Activated CD8-positive, alpha-beta memory T cell treated with anti-CD3 and anti-CD28 coated beads for 1 hour (primary cell): ENCODE measurements at places on chromosomes 5 and 9.
A peak's percentile ranks its signal among the peaks of the same experiment; 100 is the strongest.

- no peak for DNase-seq
Observed at GRCh38 chr5:180990882-180991242, 2.2 kb downstream of the BTNL3 start.

DNA sequence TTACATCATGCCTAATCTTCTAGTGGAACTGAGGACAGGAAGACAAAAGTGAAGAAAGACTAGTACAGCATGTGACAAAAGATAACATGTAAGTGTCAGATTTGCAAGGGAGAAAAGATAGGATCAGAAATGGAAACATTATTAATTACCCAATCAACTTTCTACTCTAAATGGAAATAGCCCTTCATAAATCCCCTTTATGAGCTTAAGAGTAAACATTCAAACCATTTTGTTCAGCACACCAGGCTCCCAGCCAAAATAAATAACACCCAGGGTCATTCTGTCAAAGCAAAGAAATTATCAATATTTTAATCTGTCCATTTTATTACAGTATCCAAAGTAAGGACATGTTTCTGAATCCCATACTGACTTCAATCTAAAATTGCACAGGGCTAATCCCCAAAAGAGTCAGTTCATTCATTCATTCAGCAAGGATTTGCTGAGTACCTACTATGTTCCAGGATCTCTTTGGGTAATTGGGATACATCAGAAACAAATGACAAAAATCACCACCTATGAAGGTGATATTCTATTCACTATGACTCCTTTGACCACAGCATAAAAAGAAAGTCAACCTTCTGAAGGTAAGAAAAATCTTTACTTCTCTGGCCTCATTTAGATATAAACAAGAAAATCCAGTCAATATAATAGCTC lies 5.3 kb downstream of the PRELID2 start:
- no peak for DNase-seq

DNA sequence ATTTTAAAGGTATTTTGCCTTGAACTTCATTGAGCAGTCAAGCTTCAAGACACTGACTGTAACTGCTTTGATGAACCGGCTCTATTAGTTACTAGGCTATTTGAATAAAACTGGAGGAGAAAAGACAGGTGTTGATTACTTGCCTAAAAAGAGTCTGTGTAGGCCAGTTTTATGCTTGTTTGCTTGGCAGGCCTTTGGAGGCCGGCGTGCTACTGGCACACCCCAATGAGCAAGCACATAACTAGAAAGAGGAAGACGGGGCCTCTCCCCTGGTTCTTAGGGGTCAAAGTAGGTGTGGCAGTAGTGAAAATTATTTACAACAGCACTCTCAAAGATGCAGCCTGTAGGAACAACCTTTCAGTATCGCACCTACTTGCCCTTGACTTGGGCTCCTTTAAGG lies 2.1 kb upstream of the ZFR start:
- no peak for DNase-seq

GRCh38 chr5:7325975-7326913 lies 69.7 kb upstream of the ADCY2 start:
- no peak for DNase-seq

- DNase-seq, result no peak
Observed at GRCh38 chr9:133280392-133280791, 5.4 kb upstream of the ABO start.

- no peak for DNase-seq
Observed at GRCh38 chr5:74232276-74232675, 408.3 kb downstream of the ENC1 start.

GRCh38 chr9:89475891-89476440 lies 21.9 kb downstream of the SEMA4D start:
- no peak for DNase-seq

GRCh38 chr5:14671414-14671813 lies 6.9 kb downstream of the OTULIN start:
- no peak for DNase-seq

DNA sequence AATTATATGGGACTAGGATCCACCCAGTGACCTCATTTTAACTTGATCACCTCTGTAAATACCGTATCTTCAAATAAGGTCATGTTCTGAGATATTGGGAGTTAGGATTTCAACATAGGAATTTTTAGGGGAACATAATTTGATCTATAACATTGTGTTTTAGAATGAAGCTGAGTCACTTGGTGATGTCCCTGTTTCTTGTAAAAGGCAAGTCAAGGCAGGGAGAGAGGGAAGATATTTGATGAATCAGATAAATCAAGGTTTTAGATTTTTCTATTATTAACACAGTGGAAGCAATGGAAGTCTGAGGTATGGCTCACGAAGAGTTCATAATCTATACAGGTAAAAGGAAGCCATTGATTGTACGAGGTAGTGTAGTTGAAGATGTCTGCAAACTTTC lies 11.8 kb upstream of the GPR151 start:
- no peak for DNase-seq

GRCh38 chr5:110045158-110045557 lies 355.4 kb downstream of the MAN2A1 start:
- DNase-seq, result no peak

GRCh38 chr9:29648601-29649000 lies 2075.3 kb upstream of the C9orf72 start:
- no peak for DNase-seq

- DNase-seq, result no peak
Observed at GRCh38 chr5:172433071-172433470, 21.3 kb downstream of the SH3PXD2B start.

DNA sequence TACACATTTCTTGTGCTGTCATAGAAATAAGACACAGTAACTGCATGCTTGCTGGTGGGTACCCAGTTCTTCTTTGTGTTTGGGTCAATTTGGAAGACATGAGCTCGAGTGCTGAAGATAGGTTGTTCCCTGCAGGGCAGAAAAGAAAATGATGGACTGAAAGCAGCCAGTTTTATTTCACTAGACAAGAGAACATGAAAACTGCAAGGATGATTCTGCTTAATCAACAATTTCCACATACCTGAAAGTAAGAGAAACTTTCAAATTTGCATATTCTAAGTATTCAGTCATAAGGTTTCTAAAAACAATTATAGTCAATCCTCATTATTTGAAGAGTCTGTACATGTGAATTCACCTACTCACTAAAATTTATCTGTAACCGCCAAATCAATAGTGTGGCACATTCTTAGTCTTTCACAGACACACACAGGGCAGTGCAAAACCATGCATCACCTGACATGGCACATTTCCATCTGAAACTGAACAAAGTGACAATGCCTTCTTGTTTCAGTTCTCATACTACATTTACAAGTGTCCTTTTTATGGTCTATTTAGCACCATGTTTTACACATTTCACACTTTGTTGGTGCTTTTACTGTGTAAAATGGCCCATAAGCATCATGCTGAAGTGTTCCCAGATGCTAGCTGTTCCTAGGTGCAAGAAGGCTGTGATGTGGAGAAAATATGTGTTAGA lies 56.9 kb downstream of the HOMER1 start:
- no peak for DNase-seq

DNA sequence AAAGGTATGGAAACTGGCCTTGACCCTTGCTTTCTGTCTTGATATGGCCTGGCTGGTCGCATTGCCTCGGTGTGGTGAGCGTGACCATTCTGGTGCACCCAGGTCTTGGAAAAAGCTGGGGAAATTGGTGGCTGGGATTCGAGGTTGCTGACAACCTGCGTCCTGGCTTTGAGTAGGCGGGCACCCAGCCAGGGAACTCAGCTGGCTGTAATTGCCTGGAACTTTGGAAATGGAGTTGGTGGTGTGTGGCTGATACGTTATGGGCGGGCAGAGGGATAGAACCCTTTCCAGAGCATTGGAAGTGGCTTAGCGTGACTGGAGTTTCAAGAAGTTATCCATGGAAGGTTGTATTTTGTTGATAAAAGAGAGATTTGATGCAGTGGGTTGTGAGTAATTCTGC lies 35.2 kb downstream of the KCNMB1 start:
- no peak for DNase-seq

GRCh38 chr5:136749016-136749415 lies 383.7 kb upstream of the TRPC7 start:
- DNase-seq, result no peak

- DNase-seq, result no peak
Observed at GRCh38 chr5:28369418-28369817, 1331.0 kb upstream of the CDH9 start.

- no peak for DNase-seq
Observed at GRCh38 chr9:105281926-105282325, 37.5 kb downstream of the SLC44A1 start.

GRCh38 chr9:81032030-81032572 lies 657.2 kb downstream of the TLE1 start:
- DNase-seq, result no peak

GRCh38 chr9:121930956-121931355 lies 162.2 kb downstream of the TTLL11 start:
- DNase-seq, result no peak

DNA sequence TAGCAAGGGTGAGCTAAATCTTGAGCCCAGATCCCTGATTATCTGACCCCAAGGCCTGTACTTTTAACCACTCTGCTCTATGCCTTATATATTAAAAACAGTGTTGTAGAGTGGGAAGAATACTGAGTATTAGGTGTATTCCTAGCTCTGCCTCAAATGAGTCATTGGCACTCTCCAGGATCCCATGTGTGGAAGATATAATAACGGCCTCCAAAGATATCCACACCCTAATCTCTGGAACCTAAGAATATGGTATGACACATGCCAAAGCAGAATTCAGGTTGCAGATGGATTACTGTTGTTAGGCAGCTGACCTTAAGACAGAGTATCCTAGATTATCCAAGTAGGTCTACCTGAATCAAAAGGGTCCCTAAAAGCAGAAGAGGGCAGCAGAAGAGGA lies 110.8 kb downstream of the ADRB2 start:
- no peak for DNase-seq

- DNase-seq, result no peak
Observed at GRCh38 chr5:180717989-180718388, 21.9 kb downstream of the OR2Y1 start.

DNA sequence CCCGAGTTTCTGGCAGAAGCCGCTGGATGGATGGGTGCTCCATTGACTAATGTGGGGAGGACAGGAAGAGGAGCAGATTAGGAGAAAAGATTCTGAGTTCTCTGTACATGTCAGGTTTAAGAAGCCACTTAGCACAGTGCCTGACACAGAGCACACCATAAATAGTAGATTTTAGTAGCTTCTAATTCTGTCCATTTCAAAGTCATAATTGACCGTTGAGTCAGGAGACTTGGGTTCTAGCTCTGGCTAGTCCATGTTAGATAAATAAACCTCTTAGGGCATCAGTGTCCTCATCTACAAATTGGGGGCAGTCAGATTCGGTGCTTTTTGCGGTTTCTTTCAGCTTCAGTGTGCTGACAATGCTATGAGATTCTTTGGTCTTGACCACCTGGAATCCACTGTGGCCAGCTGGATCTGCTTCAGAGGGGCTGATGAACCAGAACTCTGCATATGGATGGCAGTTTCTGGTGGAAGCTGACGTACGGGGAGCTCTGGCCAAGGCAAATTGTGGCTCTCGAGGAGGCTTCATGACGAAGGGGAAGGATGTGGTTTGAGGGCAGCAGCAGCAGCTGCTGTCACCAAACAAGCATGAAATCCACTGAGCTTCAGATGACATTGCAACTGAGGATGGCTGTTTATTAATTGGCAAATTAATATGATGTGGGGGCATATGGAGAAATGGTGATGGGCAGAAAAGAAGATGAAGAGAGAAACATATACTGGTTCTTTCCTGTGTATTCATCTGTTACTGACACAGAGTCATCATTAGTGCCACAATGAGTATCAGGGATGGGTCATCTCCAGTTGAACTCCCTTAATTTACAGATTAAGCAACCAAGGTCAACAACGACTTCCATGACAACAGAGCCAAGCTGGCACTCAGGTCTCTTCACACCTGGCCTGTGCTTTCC lies 134.4 kb downstream of the AOPEP start:
- peak; percentile 47 for DNase-seq

DNA sequence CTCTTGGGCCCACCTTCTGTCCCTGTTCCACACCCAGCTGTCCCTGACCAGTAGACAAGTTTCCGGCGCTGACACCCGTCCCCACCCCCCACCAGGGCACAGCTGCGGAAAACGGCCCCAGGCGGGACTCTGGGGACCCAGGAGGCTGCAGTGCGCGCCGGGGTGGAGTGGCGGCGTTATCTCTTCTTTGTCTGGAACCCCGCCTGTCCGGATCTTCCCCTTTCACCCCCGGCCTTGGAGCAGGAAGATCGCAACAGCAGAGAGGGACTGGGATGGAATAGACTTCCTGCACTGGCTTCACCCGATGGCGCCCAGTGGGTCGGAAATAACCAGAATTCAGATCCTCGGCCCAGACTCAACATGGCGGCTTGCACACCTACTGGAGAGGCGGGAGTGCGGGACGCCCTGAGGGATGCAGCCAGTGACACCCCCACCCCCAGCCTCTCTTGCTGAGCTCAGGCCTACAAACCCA lies 4.7 kb downstream of the PAX5 start:
- no peak for DNase-seq

GRCh38 chr5:6717687-6718086 lies 4.5 kb downstream of the TENT4A start:
- no peak for DNase-seq

DNA sequence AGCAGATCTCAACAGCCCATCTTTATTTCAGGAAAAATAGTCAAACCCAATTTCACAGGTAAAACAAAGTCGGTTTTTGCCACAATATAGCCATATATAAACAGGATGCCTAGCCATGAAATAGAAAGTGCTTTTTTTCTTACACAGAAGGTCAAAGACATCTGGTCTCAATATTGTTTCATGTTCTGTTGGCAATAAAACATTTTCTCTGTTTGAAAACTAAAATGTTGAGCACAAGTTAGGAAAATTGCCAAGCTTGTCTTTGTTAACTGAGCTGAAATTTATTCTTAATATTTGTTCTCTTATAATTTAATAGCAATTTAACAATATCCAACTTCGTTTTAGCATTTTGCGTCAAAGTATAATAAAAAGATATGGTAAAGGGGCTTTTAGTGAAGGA lies 673.4 kb downstream of the DTWD2 start:
- no peak for DNase-seq

DNA sequence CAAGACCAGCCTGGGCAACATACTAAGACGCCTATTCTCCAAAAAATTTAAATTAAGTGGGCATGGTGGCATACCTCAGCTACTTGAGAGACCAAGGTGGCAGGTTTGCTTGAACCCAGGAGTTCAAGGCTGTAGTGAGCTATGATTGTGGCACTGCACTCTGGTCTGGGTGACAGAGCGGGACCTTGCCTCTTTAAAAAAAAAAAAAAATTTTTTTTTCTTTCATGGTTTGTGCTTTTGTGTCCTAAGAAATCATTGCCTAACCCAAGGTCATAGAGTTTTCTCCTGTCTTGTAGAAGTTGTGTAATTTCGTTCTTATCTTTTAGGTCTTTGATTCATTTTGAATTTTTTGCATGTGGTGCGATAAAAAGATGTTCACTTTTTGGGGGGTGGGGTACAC lies 12.3 kb downstream of the GPBP1 start:
- no peak for DNase-seq

- DNase-seq, result peak; percentile 5
Observed at GRCh38 chr5:132777209-132778069, at the start of gene SEPTIN8. SEPTIN8 (minus strand) TSS chr5:132777239; CDS start chr5:132777137, 102 bp downstream.

DNA sequence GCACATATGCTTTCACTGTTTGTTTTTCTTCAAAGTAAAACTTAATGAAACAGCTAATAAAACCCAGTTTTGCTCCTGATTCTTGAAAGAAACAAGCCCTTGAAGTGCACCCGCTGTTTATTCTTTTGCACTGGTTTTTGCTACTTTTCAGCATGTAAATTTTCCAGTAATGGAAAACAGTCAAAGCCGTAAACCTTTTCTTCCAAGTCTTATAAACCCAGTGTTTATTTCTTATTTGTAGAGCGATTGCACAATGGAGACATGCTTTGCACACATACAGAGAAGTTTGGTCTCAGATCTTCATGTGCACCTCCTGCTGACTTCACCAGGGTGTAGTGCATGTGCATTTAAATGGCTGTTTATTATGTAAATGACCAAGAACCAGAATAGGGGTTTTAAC lies 51.8 kb downstream of the ATG10 start:
- DNase-seq, result no peak
